ENCODE measurements at places on chromosomes 7 and 10. TPM values are rescaled to one million over a fixed set of nuclear protein-coding genes. Genes with fewer than 3 reads are reported as not detected.

Gene ANKRD26
- 4.2 TPM for total RNA-seq

Gene CDC14C
- not detected for total RNA-seq

- DNase-seq, result peak; percentile 90
Measured at GRCh38 chr10:50623663-50624412, at the start of gene SGMS1. Gene SGMS1 (minus strand): TSS chr10:50623956. CDS start chr10:50344114, 279,842 bp downstream.

Gene RBP4
- not detected for total RNA-seq

GRCh38 chr10:75572478-75572877 lies 141.1 kb downstream of the LRMDA start:
- no peak for DNase-seq

Gene PRPF18
- 48.5 TPM for total RNA-seq

Gene SPDYE5
- not detected for total RNA-seq

GRCh38 chr7:117038408-117038807 lies 85.1 kb downstream of the ST7 start:
- no peak for DNase-seq

DNA sequence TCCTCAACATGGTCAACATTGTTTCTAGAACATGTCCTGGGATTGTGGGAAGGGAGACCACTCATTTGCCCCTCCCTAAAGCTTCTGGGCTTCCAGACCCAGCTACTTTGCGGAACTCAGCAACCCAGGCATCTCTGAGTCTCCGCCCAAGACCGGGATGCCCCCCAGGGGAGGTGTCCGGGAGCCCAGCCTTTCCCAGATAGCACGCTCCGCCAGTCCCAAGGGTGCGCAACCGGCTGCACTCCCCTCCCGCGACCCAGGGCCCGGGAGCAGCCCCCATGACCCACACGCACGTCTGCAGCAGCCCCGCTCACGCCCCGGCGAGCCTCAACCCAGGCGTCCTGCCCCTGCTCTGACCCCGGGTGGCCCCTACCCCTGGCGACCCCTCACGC lies at the start of gene EPO:
TSS of gene EPO (plus strand) at position 190 of the 392 bp plus-strand sequence. CDS start 513 bp downstream, outside the sequence.
- DNase-seq, result no peak

Gene TMEM176A
- 2.6 TPM for total RNA-seq

Gene CTAGE4
- total RNA-seq, result 0.09 TPM

- DNase-seq, result no peak
Measured at GRCh38 chr10:23436983-23437382, 1.9 kb upstream of the OTUD1 start.

GRCh38 chr7:88692493-88692892 lies 67.0 kb upstream of the ZNF804B start:
- DNase-seq, result no peak

GRCh38 chr10:11387551-11388222 lies 223.8 kb downstream of the USP6NL start:
- no peak for DNase-seq

Gene MYOF
- total RNA-seq, result 124 TPM

- no peak for DNase-seq
Measured at GRCh38 chr10:78913219-78914059, 155.3 kb upstream of the ZMIZ1 start.

Gene ATG9B
- not detected for total RNA-seq
